ENCODE measurements at places on chromosomes 7 and 10.
A peak's percentile ranks its signal among the peaks of the same experiment; 100 is the strongest.

DNA sequence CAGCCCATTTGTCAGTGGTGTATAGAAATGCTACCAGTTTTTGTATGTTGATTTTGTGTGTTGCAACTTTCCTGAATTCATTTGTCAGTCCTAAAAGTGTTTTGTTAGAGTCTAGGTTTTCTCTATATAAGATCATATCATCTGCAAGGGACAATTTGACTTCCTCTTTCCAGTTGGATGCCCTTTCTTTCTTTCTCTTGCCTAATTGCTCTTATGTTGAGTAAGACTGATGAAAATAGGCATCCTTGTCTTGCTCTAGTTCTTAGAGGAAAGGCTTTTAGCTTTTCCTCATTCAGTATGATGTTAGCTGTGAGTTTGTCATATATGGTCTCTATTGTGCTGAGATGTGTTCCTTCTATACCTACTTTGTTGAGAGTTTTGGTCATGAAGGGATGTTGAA, 161.7 kb upstream of the TPK1 start:
- H3K27ac ChIP-seq, result no peak overlapping the region
- H3K27me3 ChIP-seq, result no peaks in the 10 kb centered on the region
- H3K4me3 ChIP-seq, result no peak overlapping the region

DNA sequence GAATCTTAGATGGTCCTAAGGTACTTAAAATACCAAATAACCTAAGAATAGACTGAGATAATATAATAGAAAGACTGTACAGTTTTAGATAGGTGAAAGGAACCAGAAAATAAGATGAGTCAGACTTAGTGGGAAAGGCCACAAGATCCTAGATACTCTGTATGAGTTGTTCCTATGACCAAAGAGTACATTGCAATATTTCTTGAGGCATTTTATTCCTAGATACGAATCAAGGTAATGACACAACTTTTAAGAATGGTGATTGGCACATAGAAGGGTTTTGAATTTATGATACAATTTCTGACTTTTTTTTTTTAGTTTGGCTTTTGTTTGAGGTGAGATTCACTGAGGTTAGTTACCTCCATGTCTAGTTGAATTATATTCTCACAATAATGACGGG, 30.2 kb downstream of the MGAM start:
- H3K27ac ChIP-seq, result no peak overlapping the region
- H3K27me3 ChIP-seq, result no peaks in the 10 kb centered on the region
- DNase-seq, result no peak
- no peak overlapping the region for H3K4me3 ChIP-seq

DNA sequence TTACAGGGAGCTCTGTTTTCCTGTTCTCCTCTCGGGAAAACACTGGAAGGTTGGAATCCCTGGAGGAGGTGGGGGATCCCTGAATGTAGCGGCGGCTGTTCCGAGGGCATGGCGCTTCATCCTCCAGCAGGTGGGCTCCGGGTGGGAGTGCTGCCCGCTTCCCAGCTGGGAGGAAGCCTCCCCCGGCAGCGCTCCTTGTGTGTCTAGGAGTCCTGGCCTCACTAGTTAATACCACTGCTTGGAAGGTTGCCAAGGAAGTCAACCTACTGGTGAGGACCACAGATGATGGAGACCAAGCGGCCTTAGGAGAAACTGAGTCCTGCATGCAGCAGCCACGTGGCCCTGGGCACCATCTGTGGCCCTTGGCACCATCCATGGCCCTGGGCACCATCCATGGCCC, 151.9 kb upstream of the PFKP start:
- no peaks in the 10 kb centered on the region for H3K36me3 ChIP-seq
- H3K4me3 ChIP-seq, result no peak overlapping the region
- no peaks in the 10 kb centered on the region for H3K27me3 ChIP-seq
- DNase-seq, result no peak
- no peak overlapping the region for H3K27ac ChIP-seq

GRCh38 chr7:132110692-132111091, 465.6 kb downstream of the PLXNA4 start:
- no peaks in the 10 kb centered on the region for H3K27me3 ChIP-seq
- no peak overlapping the region for H3K27ac ChIP-seq
- no peak for DNase-seq

GRCh38 chr10:102185811-102186527, 33.8 kb downstream of the NOLC1 start:
- DNase-seq, result no peak
- H3K27me3 ChIP-seq, result no peaks in the 10 kb centered on the region
- H3K4me1 ChIP-seq, result no peaks in the 10 kb centered on the region
- H3K36me3 ChIP-seq, result no peaks in the 10 kb centered on the region

DNA sequence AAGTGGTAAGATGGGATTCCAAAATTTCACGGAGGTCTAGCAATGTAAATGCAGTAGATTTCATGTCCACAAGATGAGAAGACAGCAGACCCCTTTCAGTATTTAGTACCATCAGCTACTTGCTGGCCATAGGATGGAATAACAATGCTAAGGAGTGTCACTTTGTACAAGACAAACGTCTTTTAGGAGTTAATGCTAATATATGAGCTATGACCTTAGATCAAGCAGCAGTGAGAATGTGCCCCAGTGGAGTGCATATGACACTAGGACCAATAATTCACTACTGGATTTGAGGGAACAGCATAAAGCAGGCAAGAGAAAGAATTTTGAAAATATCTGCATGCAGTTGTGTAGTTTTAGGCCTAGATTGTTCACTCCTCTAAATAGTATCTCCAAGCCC, 182.8 kb upstream of the ZNF804B start:
- H3K4me3 ChIP-seq, result no peak overlapping the region
- no peaks in the 10 kb centered on the region for H3K36me3 ChIP-seq
- no peaks in the 10 kb centered on the region for H3K4me1 ChIP-seq
- DNase-seq, result no peak
- no peak overlapping the region for H3K27ac ChIP-seq

DNA sequence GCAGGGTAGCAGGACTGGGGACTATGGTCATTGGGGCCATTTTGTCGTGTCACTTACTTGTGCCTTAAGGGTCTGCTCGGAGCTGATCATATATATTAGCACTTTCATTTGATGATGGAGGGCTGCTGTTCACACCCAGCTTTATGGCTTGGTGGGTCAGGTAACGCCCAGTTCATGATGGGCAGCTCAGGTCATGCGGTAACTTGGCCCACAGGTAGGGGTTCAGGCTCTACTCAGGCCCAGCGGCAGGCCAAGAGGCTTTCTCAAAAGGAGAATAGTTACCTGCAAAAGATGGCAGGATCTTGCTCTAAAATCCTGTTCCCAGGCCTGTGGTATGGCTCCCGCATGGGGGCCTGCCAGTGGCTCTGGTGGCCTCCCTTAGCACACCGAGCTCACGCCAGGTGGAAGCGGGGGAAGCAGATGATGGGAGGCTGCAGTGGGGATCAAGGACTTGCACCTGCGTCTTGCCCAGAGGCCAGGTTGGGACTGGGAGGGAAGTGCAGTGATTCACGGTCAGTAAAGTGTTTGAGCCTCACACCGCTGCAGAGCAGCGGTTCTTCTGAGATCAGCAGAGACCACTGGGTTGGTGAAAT, 109.5 kb downstream of the ADCY1 start:
- peaks cover 11% of the 10 kb centered on the region for H3K27me3 ChIP-seq
- no peaks in the 10 kb centered on the region for H3K36me3 ChIP-seq
- no peaks in the 10 kb centered on the region for H3K4me1 ChIP-seq
- no peak for DNase-seq

DNA sequence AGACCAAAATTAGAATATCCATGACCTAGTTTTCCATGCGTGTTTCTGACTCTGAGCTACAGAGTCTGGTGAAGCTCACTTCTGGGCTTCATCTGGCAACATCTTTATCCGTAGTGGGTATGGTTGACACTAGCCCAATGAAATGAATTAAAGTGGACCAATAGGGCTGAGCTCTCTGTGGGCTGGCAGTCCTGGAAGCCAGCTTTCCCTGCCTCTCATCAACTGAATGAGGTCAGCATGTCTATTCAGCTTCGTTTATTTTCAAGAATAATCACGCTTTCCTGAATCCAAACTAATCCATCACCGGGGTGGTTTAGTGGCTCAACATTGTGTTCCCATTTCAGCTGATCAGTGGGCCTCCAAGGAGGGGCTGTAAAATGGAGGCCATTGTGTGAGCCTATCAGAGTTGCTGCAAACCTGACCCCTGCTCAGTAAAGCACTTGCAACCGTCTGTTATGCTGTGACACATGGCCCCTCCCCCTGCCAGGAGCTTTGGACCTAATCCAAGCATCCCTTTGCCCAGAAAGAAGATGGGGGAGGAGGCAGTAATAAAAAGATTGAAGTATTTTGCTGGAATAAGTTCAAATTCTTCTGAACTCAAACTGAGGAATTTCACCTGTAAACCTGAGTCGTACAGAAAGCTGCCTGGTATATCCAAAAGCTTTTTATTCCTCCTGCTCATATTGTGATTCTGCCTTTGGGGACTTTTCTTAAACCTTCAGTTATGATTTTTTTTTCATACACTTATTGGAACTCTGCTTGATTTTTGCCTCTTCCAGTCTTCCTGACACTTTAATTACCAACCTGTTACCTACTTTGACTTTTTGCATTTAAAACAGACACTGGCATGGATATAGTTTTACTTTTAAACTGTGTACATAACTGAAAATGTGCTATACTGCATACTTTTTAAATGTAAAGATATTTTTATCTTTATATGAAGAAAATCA, 35.5 kb downstream of the CAV1 start:
- no peak overlapping the region for H3K27ac ChIP-seq
- no peaks in the 10 kb centered on the region for H3K27me3 ChIP-seq
- peaks cover 7% of the 10 kb centered on the region for H3K4me1 ChIP-seq
- peaks cover 7% of the 10 kb centered on the region for H3K36me3 ChIP-seq
- DNase-seq, result peak; percentile 34
- no peak overlapping the region for H3K4me3 ChIP-seq

DNA sequence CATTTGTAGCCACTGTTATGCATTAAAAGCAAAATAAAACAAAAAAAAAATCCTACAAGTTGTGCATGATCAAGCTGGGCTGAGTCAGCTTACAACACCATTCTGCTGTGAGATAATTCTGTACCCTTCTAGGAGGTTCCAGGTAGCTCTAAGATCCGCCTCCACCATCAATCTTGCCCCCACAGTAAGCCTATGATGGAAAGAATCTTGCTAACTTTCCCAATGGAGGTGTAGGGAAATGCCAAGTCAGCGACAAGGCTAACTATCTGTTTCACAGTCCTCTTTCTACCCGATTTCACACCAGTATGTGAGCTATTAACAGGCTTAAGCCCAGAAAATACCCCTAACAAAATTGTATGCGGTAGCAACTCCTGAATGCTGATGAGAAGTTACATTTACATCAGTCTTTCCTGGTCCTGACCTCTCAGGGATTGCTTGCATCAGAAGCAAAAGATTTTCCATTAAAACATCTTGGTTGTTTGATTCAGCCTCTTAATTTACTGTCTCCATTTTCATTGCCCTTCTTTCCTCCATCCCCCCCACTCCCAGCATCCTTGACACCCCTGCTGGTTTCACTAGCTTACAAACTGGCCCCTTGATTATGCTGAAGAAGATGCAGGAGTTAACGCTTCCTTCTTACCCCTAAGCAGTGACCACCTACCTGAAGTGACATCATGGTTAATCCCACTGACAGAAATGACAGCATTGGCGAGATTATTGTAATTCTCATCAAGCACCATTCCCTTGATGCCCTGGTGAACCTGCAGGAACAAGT, 27.8 kb downstream of the CPN1 start:
- no peak for DNase-seq
- H3K36me3 ChIP-seq, result no peaks in the 10 kb centered on the region
- no peaks in the 10 kb centered on the region for H3K27me3 ChIP-seq
- no peak overlapping the region for H3K4me3 ChIP-seq
- H3K4me1 ChIP-seq, result no peaks in the 10 kb centered on the region
- H3K27ac ChIP-seq, result no peak overlapping the region

DNA sequence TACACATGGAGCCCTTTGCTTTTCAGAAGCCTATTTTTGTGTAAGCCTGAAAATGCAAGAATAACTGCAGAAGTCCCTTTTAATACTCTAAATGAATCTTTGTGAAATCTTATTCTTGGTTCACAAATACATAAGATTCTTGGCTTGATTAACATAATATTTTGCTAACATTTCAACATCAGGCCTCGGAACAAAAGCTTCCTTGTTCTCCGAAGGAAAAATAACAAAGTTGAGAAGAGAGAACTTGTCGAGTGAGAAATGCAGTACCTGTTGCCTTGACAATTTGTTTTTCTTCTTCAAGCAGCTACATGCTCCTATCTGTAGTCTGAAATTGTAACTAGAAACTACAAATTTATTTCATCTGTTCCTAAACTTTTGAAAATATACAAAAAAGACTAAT, 8.5 kb downstream of the NT5C2 start:
- no peak for DNase-seq
- H3K4me3 ChIP-seq, result no peak overlapping the region
- no peak overlapping the region for H3K27ac ChIP-seq
- no peaks in the 10 kb centered on the region for H3K27me3 ChIP-seq
- H3K36me3 ChIP-seq, result peaks cover 16% of the 10 kb centered on the region
- H3K4me1 ChIP-seq, result peaks cover 27% of the 10 kb centered on the region

DNA sequence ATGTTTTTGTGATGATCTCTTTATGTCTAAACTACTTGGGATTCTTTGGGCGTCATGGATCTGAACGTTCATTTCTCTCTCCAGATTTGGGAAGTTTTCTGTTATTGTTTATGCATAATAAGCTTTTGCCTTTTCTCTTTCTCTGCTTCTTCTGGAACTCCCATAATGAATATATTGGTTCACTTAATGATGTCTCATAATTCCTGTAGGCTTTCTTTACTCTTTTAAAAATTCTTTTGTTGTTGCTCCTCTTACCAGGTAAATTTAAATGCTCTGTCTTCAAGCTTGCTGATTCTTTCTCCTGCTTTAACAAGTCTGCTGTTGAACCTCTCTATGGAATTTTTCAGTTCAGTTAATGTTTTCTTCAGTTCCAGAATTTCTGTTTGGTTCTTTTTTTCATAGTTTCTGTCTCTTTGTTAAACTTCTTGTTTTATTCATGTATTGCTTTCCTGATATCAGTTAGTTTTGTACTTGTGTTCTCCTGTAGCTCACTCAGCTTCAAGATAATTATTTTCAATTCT, 317.5 kb downstream of the PLXDC2 start:
- H3K36me3 ChIP-seq, result no peaks in the 10 kb centered on the region
- H3K4me1 ChIP-seq, result no peaks in the 10 kb centered on the region

DNA sequence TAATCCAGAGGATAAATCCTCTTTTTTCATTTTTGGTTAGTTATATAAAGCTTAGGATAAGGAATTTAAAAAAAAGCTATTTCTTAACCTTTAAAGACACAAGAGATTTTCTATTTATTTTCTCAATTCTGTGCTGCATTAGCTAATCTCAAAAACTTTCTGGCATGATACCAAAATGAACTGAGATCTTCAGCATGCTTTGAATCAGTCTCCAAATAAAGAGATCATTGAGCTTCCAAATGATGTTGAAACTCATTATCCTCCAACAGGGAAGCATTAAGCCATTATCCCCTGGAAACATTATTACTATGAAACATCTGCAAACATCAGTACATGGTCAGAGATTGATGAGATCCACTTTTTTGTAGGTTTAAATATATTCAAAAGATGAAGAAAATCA, 350.3 kb upstream of the TEX47 start:
- no peak for DNase-seq
- H3K27me3 ChIP-seq, result no peaks in the 10 kb centered on the region
- no peak overlapping the region for H3K27ac ChIP-seq

DNA sequence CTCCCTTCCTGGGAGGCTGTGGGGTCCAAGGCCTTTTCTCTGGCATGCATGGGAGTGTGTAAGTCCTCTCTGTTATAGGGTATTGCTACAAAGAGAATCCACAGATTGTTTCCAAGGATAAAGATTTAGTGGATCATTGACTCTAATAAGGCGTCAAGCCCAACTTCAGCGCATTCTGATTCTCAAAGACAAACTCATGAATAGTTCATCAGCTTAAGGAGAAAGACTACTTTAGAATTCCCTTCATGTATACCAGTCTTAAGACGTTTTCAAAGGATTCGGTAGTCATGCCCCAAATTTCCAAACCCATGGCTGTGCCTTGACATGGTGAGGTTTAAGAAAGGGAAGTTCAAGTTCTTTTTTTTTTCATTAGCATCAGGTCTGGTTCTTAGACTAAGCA, 46.6 kb upstream of the ABLIM1 start:
- no peaks in the 10 kb centered on the region for H3K27me3 ChIP-seq
- no peaks in the 10 kb centered on the region for H3K4me1 ChIP-seq
- H3K4me3 ChIP-seq, result no peak overlapping the region
- H3K36me3 ChIP-seq, result no peaks in the 10 kb centered on the region
